Left ventricle myocardium inferior (tissue), 1 donor: ENCODE measurements at places on chromosomes 13 and 19.
A peak's percentile ranks its signal among the peaks of the same experiment; 100 is the strongest.

DNA sequence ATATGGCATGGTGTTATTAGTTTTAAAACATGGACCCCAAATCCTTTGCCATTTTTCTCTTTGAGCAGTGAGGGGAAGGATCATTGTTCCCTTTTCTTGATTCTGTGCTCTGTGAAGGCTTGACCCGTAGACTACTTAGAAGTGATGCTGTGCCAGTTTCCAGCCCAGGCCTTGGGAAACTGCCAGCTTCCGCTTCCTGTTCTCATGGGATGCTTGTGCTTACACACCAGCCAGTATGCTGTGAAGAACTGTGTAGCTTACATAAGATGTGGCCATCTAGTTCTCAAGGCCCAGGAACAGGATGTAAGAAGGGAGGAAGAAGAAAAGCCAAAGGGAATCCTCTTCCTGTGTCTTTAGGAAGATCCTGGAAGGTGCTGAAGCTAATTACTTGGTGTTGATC lies 180.9 kb downstream of the PCCA start:
- peak; percentile 74 for DNase-seq

DNA sequence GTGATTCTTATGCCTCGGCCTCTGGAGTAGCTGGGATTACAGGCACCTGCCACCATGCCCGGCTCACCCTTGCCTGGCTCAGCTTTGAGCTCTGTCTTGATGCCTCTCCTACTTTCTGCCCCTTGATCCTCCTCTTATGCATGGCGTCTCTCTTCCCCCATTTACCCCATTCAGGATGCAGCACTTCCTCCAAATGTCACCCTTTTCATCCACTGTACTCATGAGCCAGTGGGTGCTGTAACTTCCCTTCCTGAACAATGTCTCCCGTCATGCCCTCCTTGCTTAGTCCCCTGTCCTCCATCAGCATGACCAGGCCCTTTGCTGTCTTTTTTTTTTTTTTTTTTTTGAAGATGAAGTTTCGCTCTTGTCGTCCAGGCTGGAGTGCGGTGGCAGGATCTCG lies 3.4 kb upstream of the SIGLEC9 start:
- DNase-seq, result no peak

DNA sequence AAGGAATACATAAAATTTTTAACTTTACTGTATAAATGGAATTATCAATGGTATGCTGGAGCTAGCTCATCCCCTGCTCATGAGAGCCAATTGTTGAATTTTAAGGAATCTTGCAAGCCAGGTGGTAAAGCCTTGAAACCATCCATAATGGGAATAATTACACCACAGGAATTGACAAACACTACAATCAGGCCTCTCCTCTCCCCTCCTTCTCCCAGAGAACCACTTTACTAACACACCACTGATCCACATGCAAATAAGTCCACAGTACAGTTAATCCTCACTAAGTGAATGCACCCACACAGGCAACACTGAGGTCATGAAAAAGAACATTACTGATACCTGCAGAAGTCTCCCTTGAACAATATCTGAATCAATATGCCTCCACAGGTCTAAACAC lies 140.5 kb downstream of the KLF12 start:
- no peak for DNase-seq

GRCh38 chr13:20209948-20210347 lies 17.2 kb upstream of the GJB2 start:
- no peak for DNase-seq

DNA sequence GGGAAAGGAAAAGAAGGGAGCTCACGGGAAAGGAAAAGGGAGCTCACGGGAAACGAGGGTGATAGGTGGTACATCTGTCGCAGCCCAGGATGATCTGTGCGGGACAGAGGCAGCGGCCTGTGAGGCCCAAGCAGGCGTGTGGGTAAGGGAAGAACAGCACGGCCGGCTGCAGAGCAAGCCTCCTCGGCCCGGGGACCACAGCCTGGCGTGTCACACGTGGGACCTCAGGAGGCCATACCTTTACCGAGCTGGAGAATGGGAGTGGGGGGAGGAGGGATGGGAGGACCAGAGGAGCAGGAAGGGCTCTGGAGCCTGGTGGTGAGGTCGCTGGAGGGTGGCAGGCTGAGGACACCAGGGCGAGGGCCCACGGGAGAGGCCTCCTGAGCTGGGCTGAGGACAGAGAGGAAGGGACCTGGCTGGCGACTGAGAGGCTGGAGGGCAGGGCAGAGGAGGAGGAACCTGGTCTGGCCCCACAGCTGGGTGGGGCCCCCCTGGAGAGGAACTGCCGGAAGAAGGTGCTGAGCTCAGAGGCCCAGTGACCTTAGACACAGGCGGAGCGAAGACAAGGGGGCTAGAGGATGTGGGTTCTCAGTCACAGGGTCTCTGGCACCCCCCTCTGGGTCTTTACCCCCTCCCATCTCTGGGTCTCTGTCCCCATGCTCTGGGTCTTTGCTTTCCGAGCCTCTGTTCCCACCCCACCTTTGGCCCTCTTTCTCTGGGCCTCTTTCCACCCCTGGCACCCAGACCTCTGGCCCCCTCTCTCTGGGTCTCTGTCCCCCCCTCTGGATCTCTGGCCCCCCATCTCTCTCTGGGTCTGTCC lies 2.9 kb upstream of the FTL start:
- peak; percentile 54 for DNase-seq

DNA sequence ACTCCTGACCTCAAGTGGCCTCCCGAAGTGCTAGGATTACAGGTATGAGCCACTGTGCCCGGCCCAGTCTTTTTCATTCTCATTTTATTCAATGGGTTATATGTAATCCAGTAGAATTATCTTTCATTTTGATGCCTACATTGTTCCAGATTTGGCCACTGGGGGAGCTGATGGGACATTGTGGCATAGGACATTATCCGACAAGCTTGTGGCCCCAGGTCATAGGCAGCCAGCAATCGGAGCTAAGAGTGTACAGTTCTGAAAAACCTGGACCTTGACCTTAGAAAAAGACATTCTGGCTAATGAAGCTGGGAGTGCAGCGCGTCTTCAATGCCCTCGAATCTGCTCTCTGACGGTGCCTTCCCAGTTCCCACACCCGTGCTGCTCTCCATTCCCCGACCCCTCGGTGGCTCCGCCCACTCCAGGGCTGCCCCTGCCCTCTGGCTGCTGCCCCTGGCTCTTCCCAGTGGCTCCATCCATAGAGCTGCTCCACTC lies 108.7 kb downstream of the TEX29 start:
- no peak for DNase-seq

- DNase-seq, result no peak
Measured at GRCh38 chr19:49468199-49468598, 5.8 kb upstream of the FLT3LG start.

GRCh38 chr13:51595416-51595815 lies 11.2 kb downstream of the WDFY2 start:
- no peak for DNase-seq

DNA sequence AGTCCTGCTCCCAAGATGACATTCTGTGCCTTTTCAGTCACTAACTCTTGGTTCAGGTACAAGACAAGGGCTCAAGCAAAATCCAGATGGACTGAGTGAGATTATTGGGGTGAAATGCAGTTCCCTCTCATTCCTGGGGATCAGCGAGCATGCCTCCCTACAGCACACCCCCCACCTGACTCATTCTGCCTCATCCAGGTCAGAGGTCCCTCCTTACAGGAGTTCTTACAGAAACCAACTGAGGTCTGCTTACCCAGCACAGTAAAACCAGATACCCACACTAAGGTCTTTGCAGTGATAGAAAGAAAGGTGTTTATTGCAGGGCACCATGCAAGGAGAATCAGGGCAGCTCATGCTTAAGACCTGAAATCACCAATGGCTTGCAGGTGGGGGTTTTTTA lies 21.6 kb upstream of the MRI1 start:
- no peak for DNase-seq

DNA sequence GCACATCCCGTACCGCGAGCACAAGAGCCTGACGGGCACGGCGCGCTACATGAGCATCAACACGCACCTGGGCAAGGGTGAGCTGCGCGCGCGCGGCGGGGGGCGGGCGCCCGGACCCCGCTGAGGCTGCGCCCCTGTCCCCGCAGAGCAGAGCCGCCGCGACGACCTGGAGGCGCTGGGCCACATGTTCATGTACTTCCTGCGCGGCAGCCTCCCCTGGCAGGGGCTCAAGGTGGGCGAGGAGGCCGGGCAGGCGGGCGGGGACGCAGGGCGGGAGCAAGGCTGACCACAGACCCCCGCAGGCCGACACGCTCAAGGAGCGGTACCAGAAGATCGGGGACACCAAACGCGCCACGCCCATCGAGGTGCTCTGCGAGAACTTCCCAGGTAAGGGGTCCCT lies 36.5 kb downstream of the BTBD2 start:
- DNase-seq, result no peak

DNA sequence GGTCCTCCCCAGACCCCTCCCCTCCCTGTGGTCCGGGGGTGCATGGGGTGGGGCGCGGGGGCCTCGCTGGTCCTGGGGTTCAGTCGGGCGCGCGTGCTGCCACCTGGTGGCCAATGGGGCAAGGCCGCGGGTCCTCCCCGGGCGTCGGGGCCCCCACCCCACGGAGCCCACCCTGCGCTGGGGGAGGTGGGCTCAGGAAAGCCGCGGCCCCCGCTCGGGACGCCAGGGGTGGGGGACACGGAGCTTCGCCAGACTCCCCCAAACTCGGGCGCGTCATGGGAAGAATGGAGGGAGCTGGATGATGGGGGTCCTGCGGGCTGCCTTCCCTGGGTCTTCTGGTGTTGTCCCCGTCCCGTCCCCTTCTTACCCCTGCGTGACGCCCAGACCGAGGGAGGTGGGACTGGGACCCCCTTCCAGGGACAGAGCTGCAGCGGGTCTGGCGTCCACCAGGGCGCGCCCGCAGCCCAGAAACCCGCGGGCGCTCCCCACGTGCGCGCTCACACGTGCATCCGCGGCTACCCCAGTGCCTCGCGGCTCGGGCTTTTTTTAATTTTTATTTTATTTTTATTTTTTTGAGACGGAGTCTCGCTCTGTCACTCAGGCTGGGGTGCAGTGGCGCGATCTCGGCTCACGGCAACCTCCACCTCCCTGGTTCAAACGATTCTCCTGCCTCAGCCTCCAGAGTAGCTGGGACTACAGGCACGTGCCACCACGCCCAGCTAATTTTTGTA lies 19.8 kb upstream of the TCF3 start:
- DNase-seq, result no peak

DNA sequence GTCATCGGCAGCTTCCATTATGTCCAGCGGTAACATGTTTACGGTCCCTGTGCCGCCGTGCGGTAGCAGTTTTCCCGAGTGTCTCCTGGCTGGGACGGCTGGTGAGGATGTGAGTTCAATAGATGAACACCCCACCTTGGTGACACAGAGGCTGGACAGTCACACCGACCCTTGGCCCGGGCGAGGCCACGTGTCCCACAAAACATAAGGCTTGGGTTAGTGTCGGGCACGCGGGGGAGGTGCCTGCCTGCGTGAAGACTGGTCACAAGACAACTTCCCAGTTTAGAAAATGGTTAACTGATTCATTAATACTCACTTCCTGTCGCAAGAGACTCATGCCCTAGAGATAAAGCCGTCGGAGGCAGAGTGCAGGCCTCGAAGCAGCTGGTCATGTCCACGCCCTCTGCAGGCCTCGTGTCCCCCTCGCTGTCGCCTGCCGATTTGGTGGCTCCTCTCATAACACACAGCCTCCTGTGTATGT lies 17.2 kb downstream of the RASA3 start:
- no peak for DNase-seq

GRCh38 chr13:81658598-81659370 lies 1317.9 kb upstream of the SPRY2 start:
- DNase-seq, result no peak

GRCh38 chr13:20969182-20969581 lies 66.6 kb upstream of the XPO4 start:
- DNase-seq, result no peak

DNA sequence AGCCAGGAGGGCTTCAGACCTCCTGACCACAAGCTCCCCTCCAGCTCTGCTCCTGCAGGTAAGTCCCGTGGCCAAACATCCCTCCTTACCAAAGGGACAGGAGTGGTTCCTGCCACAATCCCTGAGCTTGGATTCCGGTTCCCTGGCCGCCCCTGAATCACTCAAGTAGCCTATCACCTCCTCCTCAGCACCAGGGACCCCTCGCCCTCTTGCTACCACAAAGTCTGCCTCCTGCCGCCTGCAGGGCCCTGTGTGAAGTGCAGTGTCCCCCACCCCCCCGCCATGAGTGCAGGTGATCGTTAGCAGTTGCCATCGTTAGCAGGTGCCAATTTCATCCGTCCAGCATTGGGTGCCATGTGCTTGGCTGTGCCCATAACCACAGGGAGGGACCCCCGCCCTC lies 40.8 kb upstream of the RANBP3 start:
- no peak for DNase-seq

- DNase-seq, result no peak
Measured at GRCh38 chr13:65629926-65630325, 1600.2 kb downstream of the PCDH9 start.

- DNase-seq, result no peak
Measured at GRCh38 chr19:50722201-50723013, 757 bp upstream of the CLEC11A start.

GRCh38 chr13:49258089-49258796 lies 10.5 kb downstream of the CDADC1 start:
- no peak for DNase-seq

DNA sequence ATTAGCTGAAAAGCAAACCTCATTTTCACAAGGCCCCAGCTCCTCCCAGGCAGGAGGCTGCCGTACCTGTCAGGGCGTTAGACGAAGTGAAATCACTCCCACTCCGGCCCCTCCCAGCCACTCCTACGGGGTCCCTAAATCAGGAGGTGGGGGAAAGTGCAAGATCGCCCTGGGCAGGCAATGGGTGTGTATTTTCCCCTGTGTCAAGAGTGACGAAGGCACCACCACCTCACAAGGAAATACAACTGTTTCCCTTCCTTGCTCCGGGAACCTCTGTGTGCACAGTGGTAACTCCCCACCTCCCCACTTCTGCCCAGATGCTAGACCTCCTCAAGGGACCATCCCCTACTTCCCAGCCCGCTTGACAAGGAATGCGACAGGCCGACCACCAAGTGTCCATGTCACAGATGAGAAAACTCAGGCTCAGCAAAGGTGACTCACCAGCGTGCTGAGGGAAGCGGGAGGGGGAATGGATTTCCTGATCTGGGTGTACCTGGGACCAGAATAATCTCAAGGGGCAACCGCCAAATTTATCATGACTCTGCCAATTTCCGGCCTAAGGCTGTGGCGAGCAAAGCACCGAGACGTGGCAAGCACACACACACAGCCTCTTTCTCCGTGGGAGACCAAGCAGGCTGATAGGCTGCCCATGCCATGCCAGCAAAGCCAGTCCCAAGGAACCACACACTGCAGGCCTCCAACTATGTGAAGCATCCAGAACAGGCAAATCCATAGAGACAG lies 7.3 kb downstream of the PPP6R1 start:
- DNase-seq, result no peak

- DNase-seq, result no peak
Measured at GRCh38 chr19:41194157-41194552, 1.1 kb downstream of the CYP2S1 start.

- DNase-seq, result peak; percentile 50
Measured at GRCh38 chr19:7925171-7925851, 624 bp downstream of the CTXN1 start.
